ENCODE measurements at places on chromosomes 6 and 20. TPM values are rescaled to one million over a fixed set of nuclear protein-coding genes. Genes with fewer than 3 reads are reported as not detected.

Gene BNIP5
- polyA plus RNA-seq = 0.17 TPM

Gene ZNF334
- polyA plus RNA-seq = 56.4 TPM

Gene SNAP91
- 0.60 TPM for polyA plus RNA-seq

Gene MUCL3
- 0.10 TPM for polyA plus RNA-seq

Gene ELMO2
- 74.5 TPM for polyA plus RNA-seq

Gene SOD2
- polyA plus RNA-seq = 121 TPM

Gene FAM83D
- polyA plus RNA-seq = 20.0 TPM

Gene OPRM1
- 0.08 TPM for polyA plus RNA-seq

Gene PRL
- polyA plus RNA-seq = 0.10 TPM

Gene C6orf132
- polyA plus RNA-seq = 4.4 TPM

Gene PROKR2
- polyA plus RNA-seq = not detected

Gene CCN2
- 243 TPM for polyA plus RNA-seq

Gene C20orf144
- 0.33 TPM for polyA plus RNA-seq

Gene GSTA3
- polyA plus RNA-seq = 0.52 TPM

Gene APOM
- 95.0 TPM for polyA plus RNA-seq

Gene DEFB126
- not detected for polyA plus RNA-seq

Gene PPP1R3G
- polyA plus RNA-seq = 1.8 TPM

Gene PRRT1
- polyA plus RNA-seq = 2.7 TPM

Gene SLC13A3
- 19.3 TPM for polyA plus RNA-seq

Gene TGM2
- 31.8 TPM for polyA plus RNA-seq

Gene ASIP
- 0.70 TPM for polyA plus RNA-seq

Gene TXLNB
- polyA plus RNA-seq = 2.7 TPM
